ENCODE measurements at places on chromosomes 1 and 21. TPM values are rescaled to one million over a fixed set of nuclear protein-coding genes. Genes with fewer than 3 reads are reported as not detected.

DNA sequence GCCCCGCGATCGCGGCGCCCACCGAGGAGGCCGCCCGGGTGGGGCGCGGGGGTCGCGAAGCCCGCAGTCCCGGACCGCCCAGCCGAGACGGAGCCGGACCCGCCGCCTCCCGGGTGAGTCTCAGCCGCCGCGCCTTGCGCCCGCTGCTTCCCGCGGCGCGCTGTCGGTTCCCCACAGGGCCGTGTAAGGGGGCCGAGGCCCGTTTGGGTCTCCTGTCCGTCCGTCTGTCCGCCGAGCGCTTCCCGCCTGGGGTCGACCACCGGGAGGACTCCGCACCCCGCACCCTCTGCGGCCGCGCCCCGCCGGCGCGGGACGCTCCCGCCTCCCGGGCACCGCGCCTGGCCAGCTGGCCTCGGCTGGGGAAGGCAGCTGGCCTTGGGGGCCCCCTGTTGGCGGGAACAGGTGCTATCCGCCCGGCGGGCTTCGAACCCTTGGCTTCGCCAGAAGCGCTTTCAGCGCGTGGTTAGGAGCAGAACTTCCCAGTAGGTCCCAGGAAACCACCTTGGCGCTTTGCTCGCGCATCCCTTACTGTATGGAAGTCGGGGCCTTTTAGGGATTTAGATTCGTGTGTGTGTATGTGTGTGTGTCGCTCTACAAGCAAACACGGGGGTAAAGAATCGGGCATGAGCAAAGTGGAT, 414 bp downstream of the TMEM51 start:
- peaks cover 11% of the 10 kb centered on the region for H3K27me3 ChIP-seq
- peak overlapping the region; percentile 78 for H3K27ac ChIP-seq
- peak overlapping the region; percentile 84 for H3K4me3 ChIP-seq
- H3K4me1 ChIP-seq, result peaks cover 15% of the 10 kb centered on the region
- no peaks in the 10 kb centered on the region for H3K36me3 ChIP-seq
- peak; percentile 81 for DNase-seq

DNA sequence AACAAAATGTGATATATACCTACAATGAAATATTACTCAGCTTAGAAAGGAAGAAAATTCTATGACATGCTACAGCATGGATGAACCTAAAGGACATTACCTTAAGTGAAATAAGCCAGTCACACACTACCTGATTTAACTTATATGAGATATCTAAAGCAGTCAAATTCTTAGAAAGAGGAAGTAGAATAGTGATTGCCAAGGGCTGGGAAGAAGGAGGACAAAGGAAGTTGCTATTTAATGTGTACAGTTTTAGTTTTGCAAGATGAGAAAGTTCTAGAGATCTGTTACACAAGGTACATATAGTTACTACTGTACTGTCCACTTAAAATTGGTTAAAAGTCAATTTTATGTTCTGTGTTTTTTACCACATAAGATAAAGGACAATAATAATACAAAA, 87.5 kb upstream of the KCTD3 start:
- H3K27me3 ChIP-seq, result no peaks in the 10 kb centered on the region
- no peak for DNase-seq
- H3K27ac ChIP-seq, result no peak overlapping the region
- no peaks in the 10 kb centered on the region for H3K4me1 ChIP-seq
- no peaks in the 10 kb centered on the region for H3K36me3 ChIP-seq

DNA sequence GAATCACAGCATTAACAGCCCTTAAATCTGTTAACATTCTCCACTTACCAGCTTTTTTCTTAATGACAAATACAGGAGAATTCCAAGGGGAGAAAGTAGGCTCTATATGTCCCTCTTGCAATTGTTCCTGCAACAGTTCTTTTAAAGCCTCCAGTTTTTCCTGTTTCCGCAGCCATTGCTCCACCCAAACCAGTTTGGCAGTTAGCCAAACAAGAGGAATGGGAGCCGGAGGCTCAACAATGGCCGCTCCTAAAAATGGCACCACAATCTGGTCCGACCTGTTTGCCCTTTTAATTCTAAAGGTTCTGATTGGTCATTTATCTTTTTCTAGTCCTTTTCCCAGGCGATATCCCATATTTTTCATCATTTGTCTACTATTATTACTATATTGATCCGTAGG, 14.0 kb upstream of the L1TD1 start:
- H3K4me3 ChIP-seq, result no peak overlapping the region
- H3K27ac ChIP-seq, result no peak overlapping the region
- H3K27me3 ChIP-seq, result no peaks in the 10 kb centered on the region
- DNase-seq, result no peak
- peaks cover 26% of the 10 kb centered on the region for H3K4me1 ChIP-seq

- DNase-seq, result no peak
- no peak overlapping the region for H3K4me3 ChIP-seq
- no peak overlapping the region for H3K27ac ChIP-seq
- H3K4me1 ChIP-seq, result no peaks in the 10 kb centered on the region
Measured at GRCh38 chr1:59484096-59484495, 187.2 kb downstream of the FGGY start.

DNA sequence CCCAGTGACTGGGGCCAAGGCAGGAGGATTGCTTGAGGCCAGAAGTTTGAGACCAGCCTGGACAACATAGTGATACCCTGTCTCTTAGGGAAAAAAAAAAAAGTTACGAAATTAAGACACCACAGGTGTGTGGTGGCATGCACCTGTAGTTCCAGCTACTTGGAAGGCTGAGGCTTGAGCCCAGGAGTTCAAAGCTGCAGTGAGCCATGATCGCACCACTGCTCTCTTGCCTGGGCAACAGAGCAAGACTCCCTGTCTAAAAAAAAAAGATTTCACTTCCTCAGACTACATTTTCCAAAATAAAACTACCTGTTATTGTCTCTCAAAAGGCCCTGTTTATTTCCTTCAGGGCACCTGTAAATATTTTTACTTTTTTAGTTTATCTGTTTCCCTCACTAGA, 4.7 kb upstream of the STK40 start:
- no peaks in the 10 kb centered on the region for H3K36me3 ChIP-seq
- H3K4me1 ChIP-seq, result peaks cover 16% of the 10 kb centered on the region
- H3K27ac ChIP-seq, result no peak overlapping the region
- peaks cover 18% of the 10 kb centered on the region for H3K27me3 ChIP-seq
- no peak for DNase-seq

GRCh38 chr1:203216274-203217138, 13.0 kb downstream of the CHIT1 start:
- H3K27ac ChIP-seq, result peak overlapping the region; percentile 68
- H3K36me3 ChIP-seq, result no peaks in the 10 kb centered on the region
- H3K4me1 ChIP-seq, result peaks cover 17% of the 10 kb centered on the region
- peak; percentile 60 for DNase-seq

DNA sequence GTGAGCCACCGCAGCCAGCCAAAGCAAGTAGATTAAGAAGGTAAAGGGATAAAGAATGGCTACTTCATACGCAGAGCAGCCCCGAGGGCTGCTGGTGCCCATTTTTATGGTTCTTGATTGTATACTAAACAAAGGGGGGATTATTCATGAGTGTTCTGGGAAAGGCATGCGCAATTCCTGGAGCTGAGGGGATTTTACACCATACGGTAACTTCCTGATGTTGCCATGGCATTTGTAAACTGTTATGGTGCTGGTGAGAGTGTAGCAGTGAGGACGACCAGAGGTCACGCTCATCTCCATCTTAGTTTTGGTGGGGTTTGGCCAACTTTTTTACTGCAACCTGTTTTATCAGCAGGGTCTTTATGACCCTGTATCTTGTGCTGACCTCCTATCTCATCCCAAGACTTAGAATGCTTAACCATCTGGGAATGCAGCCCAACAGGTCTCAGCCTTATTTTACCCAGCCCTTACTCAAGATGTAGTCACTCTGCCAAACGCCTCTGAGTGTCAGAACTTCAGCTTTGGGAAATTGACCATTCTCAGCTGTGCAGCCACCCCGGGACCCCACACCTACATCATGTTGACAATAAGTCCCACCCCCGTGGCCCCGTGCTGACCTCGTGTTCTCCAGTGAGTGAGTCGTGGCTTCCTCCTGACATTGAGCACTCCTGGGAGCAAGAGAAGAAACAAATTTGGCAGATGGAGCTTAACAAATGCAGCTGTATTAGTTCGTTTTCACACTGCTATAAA, 149.4 kb upstream of the COL6A1 start:
- H3K4me1 ChIP-seq, result peaks cover 9% of the 10 kb centered on the region
- no peak overlapping the region for H3K4me3 ChIP-seq
- H3K27me3 ChIP-seq, result peaks cover 7% of the 10 kb centered on the region
- no peaks in the 10 kb centered on the region for H3K36me3 ChIP-seq
- DNase-seq, result no peak
- no peak overlapping the region for H3K27ac ChIP-seq

DNA sequence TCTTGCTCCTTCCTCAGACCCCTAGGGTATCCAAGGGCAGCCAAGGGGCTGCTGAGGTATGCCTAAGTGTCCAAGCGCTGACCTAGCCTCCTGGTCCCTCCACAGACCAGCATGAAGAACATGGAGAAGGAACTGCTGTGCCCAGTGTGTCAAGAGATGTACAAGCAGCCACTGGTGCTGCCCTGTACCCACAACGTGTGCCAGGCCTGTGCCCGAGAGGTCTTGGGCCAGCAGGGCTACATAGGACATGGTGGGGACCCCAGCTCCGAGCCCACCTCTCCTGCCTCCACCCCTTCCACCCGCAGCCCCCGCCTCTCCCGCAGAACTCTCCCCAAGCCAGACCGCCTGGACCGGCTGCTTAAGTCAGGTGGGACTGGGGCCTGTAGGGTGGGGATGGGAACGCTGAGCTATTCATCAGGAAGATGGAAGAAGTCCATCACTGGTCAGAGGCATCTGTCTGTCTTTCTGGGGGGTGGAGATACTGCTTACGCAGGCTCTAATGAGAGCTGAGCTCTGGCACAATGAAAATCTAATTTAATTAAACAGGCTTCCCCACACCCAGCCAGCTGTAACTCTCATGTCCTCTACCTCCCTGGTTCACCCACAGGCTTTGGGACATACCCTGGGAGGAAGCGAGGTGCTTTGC, 1.8 kb downstream of the TRIM46 start:
- H3K27me3 ChIP-seq, result peaks cover 15% of the 10 kb centered on the region
- peaks cover 5% of the 10 kb centered on the region for H3K36me3 ChIP-seq
- H3K4me3 ChIP-seq, result peak overlapping the region; percentile 93
- H3K27ac ChIP-seq, result peak overlapping the region; percentile 48
- H3K4me1 ChIP-seq, result peaks cover 13% of the 10 kb centered on the region

DNA sequence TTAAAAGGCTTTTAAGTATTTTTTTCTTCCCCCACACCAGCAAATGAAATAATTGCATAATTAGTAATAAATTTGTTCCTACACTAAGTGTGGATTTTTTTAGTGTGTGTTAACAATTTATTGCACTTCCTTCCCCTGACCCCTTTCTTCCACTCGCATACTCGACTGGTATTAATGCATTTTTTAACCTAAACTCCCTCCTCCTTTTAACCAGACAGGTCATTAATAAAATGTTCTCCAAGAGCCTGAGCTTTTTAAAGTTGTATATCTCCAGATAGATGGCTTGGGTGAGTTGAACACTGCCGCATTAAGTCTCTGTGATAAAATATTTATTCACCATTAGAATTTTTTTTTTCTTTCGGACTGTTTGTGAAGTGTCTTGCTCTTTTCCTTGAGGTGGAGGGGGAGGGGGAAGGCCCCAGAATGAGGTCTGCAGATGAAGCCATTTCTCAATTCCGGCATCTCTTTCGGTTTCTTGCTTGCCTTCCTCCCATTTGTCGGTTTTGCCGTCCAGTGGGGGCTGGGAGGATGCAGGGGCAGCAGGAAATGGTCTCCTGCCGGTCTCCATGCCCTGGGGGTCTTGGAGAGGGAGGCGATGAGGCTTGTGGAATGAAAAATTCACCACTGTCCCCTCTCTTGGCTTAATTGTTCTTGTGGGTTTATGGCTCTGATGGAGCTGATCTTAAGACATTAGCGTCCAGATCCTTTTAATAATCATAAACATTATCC, 64.1 kb upstream of the ACTL8 start:
- no peak for DNase-seq
- no peak overlapping the region for H3K4me3 ChIP-seq
- H3K27ac ChIP-seq, result no peak overlapping the region

GRCh38 chr1:161705537-161705936, 1.5 kb upstream of the FCRLA start:
- H3K36me3 ChIP-seq, result peaks cover 5% of the 10 kb centered on the region
- H3K27ac ChIP-seq, result no peak overlapping the region
- H3K4me1 ChIP-seq, result no peaks in the 10 kb centered on the region
- no peak overlapping the region for H3K4me3 ChIP-seq

GRCh38 chr21:34969423-34970166, 79.5 kb downstream of the RUNX1 start:
- no peaks in the 10 kb centered on the region for H3K27me3 ChIP-seq
- H3K27ac ChIP-seq, result no peak overlapping the region
- H3K4me3 ChIP-seq, result no peak overlapping the region
- peaks cover 3% of the 10 kb centered on the region for H3K4me1 ChIP-seq
- no peaks in the 10 kb centered on the region for H3K36me3 ChIP-seq
- no peak for DNase-seq

- peaks cover 2% of the 10 kb centered on the region for H3K27me3 ChIP-seq
- H3K27ac ChIP-seq, result no peak overlapping the region
- no peak for DNase-seq
Measured at GRCh38 chr1:29397981-29398380, 161.7 kb downstream of the PTPRU start.

DNA sequence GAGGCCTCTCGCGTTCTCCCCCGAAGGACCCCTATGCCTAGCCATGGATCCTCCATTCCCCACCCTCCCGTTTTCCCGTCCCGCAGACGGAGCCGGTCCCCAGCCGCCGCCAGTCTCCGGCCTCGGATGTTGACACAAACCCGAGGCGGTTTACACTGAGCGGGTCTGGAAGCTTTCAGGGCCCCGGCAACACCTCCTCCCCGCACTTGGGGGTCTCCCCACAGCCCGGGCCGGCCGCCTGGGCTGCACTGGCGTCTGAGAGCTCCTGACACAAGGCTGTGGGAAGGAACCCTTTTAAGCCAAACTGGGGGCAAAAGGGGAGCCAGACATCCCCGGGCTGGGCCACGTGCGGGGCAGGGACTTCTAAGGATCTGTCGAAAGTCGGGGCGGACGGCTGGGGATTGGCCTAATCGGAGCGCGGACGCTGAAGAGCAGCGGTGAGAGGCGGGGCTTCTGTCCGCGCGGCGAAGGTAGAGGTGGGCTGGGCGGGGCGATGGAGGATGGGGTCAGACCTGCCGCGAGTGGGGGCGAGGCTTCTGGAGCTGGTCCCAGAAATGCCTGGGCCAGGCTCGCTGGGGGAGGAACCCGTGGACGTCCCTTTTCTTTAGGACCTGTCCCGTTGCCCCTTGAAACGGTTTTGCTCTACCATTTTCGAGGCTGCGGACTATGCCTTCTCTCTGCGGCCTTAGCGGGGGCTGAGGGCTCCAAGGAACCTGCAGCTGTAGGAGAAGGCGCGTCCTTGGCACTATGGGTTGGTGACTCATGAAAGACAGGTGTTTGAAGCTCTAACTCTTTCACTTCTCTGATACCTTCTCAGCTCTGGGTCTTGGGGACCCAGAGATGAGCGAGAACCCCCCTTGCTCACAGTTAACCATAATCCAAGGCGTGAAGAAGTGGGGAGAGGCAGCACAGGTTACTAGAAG, 1.2 kb upstream of the HPCAL4 start:
- H3K36me3 ChIP-seq, result no peaks in the 10 kb centered on the region
- H3K27me3 ChIP-seq, result peaks cover 37% of the 10 kb centered on the region
- peak; percentile 31 for DNase-seq
- H3K4me3 ChIP-seq, result peak overlapping the region; percentile 38

GRCh38 chr1:30422251-30422650, 301.1 kb downstream of the MATN1 start:
- H3K27ac ChIP-seq, result no peak overlapping the region
- H3K4me1 ChIP-seq, result no peaks in the 10 kb centered on the region
- H3K27me3 ChIP-seq, result no peaks in the 10 kb centered on the region
- no peak overlapping the region for H3K4me3 ChIP-seq
- no peaks in the 10 kb centered on the region for H3K36me3 ChIP-seq

PEX11B gene
- total RNA-seq, result 24.7 TPM

SLC44A5 gene
- total RNA-seq, result 15.4 TPM

GCSAML gene
- not detected for total RNA-seq

CLDN17 gene
- not detected for total RNA-seq
